ENCODE measurements at places on chromosomes 11 and 22. TPM values are rescaled to one million over a fixed set of nuclear protein-coding genes. Genes with fewer than 3 reads are reported as not detected.

- DNase-seq = peak; percentile 87
Observed at GRCh38 chr11:46392421-46393230, 1.1 kb upstream of the CHRM4 start.

DNA sequence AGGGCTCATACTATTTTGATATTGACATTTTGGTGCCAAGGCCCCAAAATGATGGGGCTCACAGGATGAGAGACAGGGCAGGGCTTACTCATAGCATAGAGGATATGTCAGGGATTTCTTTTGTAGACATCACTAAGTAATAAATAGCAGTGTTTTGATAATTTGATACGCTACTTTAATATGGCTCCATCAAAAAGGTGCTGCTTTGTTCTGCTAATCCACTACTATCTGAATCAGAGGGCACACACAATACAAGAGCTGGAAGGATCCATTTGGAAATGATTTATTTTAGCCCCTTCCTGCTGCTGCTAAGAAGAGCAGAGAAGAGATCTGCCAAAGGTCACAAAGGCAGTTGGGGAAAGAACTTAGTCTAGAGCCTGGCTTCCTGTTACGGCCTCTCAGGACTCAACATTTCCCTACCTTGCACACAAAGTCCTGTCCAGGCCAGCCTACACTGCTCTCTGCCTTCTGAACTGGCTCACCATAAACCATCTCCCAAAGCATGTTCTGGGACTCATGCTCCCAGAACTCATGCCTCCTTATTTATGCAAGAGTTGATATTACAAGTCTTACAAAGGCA, 261.3 kb upstream of the ARHGAP20 start:
- DNase-seq = no peak

DNA sequence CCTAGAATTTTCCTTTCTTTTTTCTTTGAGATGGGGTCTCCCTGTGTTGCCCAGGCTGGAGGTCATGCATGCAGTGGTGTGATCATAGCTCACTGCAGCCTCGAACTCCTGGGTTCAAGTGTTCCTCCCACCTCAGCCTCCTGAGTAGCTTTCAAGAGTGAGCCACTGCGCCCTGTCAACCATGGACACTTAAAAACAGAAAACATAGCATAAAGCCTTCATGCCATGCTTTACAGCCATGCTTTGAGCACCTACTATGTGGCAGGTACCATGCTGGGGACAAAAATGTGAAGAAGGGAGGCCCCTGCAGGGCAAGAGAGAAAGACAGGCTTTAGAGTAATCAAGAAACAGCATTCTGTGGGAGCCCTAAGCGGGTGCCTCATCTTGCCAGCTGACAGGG, 13.7 kb upstream of the GNB1L start:
- DNase-seq = no peak

IGSF22 gene
- total RNA-seq = 2.0 TPM

- no peak for DNase-seq
Observed at GRCh38 chr11:1297011-1297575, 12.3 kb downstream of the TOLLIP start.

PCF11 gene
- total RNA-seq = 50.7 TPM

DNA sequence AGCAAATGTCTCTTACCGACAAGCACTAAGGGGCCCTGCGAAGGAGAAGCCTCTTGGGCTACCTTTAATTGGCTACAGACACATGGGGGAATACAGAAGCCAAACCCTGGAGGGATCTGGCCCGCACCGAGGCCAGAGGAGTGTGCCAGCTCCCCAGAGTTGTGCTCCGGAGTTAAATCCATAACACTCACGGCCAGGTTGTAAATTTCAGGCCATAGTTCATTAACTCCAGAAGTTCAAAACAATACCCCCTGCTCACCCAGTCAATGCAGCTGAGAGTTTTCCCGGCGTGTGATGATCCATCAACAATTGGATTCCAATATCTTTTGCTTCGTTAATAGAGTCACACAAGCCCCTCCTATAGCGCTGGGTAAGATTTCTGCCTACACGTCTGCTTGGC, 371.5 kb downstream of the NXPE2 start:
- no peak for DNase-seq

DNA sequence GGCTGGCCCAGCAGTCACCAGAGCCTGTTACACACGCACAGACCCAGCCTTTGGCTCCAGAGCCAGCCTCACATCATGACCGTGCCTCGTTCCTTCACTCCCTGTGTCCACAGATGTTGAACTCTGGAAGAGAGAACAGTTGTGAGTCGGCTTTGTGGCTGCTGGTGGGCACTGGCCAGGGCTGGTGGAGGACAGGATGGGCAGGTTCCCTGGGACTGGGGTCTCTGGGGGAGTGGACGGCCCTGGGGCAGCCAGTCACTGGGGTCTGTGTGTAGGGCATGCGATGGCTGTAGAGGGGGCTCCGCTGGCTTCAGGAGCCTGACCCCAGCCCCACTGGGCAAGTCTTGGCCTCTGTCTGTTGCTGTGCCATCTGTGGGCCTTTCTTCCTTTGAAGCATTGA, 1070.1 kb downstream of the BRD1 start:
- DNase-seq = no peak

YAP1 gene
- total RNA-seq = 49.1 TPM
